Activated T-helper 17 cell treated with anti-CD3 and anti-CD28 coated beads, Interleukin-2, amount 50 U/mL, for 72 hours (primary cell): ENCODE measurements at places on chromosomes 13 and 19. TPM values are rescaled to one million over a fixed set of nuclear protein-coding genes. Genes with fewer than 3 reads are reported as not detected.

DNA sequence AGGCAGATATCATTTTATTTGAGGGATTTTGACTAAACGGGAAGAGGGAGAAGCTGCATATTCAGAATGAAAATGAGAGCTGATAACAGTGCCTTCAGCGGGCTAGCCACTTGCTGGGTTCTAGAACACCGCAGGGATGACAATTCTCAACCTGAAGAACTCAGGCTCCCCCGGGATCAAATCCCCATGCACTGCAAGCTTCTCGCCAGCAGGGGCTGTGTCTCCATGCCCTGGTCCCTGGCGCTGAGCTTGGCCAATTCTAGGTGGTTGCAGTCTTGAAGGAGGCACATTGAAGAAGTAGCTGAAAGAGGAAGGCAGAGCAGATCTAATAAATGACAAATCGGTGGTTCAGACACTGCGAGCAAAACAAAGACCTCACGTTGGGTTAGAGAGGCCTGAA lies 128.7 kb downstream of the UQCRFS1 start:
- ATAC-seq: no peak

Gene ZNF444
- total RNA-seq: 29.2 TPM

DNA sequence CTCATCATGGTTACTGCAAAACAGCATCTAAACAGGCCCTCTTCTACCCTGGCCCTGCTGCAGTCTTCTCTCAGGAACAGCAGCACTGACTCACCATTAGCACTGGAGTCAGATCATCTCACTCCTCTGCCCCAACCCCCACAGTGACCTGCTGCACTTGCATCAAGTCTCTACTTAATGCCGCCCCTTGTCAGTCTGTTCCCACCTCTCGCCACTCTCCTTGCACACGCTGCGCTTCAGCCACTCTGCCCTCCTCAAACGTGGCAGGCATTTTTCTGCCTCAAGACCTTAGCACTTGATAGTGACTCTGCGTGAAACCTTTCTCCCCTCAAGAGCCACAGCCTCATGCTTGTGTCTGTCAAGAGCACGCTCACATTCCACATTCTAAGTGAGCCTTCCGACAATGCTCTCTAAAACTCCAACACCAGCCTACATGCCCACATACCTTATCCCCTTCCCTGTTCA lies 22.1 kb downstream of the MIPEP start:
- ATAC-seq: no peak

Gene IZUMO2
- not detected for total RNA-seq

Gene CCDC70
- 0.24 TPM for total RNA-seq

Gene CA11
- 16.4 TPM for total RNA-seq
